ENCODE measurements at places on chromosomes 5 and 9. TPM values are rescaled to one million over a fixed set of nuclear protein-coding genes. Genes with fewer than 3 reads are reported as not detected.
A peak's percentile ranks its signal among the peaks of the same experiment; 100 is the strongest.

- peaks cover 32% of the 10 kb centered on the region for H3K4me1 ChIP-seq
- no peak overlapping the region for H3K4me3 ChIP-seq
- no peaks in the 10 kb centered on the region for H3K36me3 ChIP-seq
- H3K27ac ChIP-seq = peak overlapping the region; percentile 80
- DNase-seq = peak; percentile 64
- no peaks in the 10 kb centered on the region for H3K27me3 ChIP-seq
Observed at GRCh38 chr5:14900693-14901461, 29.3 kb upstream of the ANKH start.

DNA sequence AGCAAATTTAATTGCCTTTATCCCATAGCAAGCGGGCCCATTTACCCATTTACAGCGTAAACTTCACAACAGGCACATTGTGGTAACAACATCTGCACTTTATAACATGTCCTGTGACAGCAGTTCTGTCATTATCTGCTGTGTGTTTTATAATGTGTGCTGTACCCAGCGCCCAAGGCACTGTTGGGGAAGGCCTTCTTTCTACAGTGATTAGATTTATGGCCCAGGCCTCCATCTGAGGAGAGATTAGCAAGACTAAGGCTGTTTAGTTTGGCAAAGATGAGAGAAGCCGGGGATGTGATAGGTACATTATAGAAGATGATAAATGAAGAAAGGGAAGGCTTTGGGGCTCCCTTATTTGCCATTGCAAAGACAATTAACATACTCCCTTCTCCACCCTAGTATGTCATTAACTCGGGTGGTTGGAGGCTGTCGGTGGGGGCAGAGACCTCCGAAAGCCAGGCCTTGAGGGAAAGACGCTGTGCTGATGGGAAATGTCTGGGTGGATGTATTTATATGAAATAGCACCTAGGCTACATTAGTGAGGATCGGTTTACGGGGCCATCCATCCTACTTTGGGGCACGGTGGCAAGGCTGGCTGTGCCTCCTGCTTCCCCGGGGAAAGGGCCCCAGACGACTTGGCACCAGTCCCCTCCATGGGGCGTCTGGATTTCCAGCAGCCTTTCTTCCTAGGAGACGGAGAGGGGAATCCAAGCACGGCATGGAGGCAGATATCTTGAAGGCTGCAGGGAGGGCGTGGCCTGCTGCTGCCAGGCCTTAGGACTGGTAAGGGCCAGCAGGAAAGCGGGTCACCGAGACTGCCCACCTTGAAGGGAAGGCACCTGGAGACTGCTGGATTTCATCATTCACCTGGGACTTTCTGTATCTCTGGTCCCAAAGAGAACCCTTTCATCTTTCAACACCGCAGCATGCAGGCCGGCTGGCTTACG is 64.3 kb upstream of the PTCH1 start:
- peaks cover 17% of the 10 kb centered on the region for H3K27me3 ChIP-seq
- no peaks in the 10 kb centered on the region for H3K36me3 ChIP-seq
- H3K27ac ChIP-seq = no peak overlapping the region
- no peak for DNase-seq

DNA sequence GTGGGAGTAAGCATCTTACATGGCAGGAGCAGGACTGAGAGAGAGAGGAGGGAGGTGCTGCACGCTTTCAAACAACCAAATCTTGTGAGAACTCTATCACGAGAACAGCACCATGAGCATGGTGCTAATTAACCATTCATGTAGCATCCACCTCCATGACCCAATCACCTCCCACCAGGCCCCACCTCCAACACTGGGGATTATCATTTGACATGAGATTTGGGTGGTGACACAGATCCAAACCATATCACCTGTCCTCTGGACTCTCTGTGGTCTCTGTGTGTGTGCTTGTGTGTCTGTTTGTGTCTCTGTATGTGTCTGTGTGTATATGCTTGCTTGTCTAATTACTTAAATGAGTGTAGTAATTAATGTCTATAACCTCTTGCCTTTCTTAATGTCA is 31.1 kb downstream of the SEC61B start:
- H3K36me3 ChIP-seq = no peaks in the 10 kb centered on the region
- peaks cover 23% of the 10 kb centered on the region for H3K4me1 ChIP-seq
- no peak overlapping the region for H3K27ac ChIP-seq
- H3K4me3 ChIP-seq = no peak overlapping the region

- H3K4me3 ChIP-seq = no peak overlapping the region
- H3K27ac ChIP-seq = no peak overlapping the region
- peaks cover 17% of the 10 kb centered on the region for H3K27me3 ChIP-seq
- no peaks in the 10 kb centered on the region for H3K36me3 ChIP-seq
- H3K4me1 ChIP-seq = peaks cover 14% of the 10 kb centered on the region
Observed at GRCh38 chr5:76944638-76945037, 8.2 kb upstream of the CRHBP start.

DNA sequence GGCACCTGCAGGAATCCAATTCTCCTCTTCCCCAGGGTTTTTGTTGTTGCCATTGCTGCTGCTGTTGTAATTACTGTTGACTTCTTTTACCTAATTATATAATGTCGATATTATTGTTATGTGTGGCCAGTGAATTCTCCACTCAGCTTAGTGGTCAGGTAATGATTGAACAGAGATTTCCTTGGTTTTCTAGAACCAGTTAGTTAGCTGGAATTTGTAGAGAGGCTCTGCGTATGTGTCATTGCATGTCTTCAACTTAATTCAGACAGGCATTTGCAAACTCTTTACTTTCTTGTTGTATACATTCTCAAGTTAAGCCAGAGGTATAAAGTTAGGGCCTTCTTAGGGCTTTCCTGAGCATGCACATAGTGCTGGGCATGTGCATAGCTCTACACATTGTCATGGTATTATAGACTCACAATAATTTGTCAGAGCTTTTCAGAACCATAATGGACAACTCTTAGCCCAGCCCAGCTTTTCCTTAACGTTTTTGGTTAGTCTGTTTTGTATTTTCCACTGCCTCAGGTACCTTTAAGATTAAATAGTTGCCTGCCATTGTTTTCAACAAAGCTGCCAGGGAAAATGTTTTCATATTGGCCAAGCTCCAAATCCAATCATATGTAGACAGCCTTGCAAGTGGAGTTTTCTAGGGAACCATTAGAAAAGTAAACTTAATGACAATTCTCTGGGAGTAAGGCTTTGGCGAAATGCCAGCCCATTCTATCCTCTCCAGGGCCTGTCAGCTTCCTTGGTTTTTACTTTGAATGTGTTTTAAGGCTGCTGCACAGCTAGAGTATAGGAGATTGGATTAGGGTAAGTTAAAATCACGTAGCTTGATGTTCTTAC is 68.1 kb downstream of the UBE2R2 start:
- no peak for DNase-seq
- H3K4me1 ChIP-seq = peaks cover 60% of the 10 kb centered on the region
- no peak overlapping the region for H3K4me3 ChIP-seq
- H3K27ac ChIP-seq = no peak overlapping the region
- no peaks in the 10 kb centered on the region for H3K27me3 ChIP-seq

GRCh38 chr5:3794611-3795010 is 199.0 kb downstream of the IRX1 start:
- H3K4me3 ChIP-seq = no peak overlapping the region
- H3K27me3 ChIP-seq = peaks cover 6% of the 10 kb centered on the region
- no peaks in the 10 kb centered on the region for H3K4me1 ChIP-seq
- H3K36me3 ChIP-seq = no peaks in the 10 kb centered on the region
- no peak overlapping the region for H3K27ac ChIP-seq
- DNase-seq = no peak

- DNase-seq = no peak
- no peak overlapping the region for H3K4me3 ChIP-seq
Observed at GRCh38 chr9:137429974-137430722, 7.0 kb downstream of the NOXA1 start.

DDX4 gene
- total RNA-seq = not detected
